ENCODE measurements at places on chromosomes 5 and 9.

DNA sequence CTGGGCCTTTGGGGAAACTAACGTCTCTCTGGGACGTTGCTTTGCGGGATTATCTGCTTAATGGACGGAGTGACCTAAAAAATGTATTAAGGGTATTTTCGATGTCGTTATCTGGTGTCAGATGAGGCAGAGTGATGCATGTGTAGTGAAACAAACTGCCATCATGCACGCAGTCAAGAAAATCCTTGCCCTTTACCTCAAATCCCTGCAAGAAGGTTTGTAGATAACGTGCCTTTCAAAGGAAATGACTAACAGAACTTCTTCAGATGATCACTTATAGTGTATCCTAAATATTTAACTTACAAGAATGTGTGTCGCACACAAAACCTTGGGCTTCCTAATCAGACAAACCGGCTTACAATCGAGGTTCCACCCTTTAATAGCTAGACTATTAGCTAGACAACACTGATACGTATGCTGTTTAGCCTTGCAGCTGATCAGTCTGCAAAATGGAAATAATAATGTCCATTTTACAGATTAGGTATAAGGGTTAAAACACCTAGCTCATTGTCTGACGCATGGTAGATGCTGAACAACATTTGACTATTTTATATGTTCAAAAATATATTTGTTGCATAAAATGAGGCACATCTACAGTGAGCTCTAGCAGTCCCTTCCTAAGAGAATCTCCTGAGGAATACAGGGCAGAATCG is 541 bp upstream of the TBCA start:
- no peak for DNase-seq

DNA sequence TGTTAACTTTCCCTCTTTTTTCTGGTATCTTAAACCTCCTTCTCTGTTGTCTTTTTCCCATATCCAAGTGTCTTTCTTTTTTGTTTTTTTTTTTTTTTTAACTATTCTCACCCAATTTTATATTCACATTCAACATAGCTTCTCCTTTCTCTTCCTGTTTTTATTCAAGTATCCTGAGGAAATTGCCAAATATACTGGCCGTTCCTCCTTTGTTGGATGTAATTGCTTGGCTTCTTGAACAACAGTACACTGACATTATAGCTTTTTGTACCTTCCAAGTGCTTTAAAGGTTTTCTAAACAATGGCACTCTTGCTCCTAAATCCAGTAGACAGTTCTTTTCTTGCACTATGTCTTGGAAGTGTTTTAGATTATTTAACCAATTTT is 1146.8 kb downstream of the MAT2B start:
- DNase-seq, result no peak

DNA sequence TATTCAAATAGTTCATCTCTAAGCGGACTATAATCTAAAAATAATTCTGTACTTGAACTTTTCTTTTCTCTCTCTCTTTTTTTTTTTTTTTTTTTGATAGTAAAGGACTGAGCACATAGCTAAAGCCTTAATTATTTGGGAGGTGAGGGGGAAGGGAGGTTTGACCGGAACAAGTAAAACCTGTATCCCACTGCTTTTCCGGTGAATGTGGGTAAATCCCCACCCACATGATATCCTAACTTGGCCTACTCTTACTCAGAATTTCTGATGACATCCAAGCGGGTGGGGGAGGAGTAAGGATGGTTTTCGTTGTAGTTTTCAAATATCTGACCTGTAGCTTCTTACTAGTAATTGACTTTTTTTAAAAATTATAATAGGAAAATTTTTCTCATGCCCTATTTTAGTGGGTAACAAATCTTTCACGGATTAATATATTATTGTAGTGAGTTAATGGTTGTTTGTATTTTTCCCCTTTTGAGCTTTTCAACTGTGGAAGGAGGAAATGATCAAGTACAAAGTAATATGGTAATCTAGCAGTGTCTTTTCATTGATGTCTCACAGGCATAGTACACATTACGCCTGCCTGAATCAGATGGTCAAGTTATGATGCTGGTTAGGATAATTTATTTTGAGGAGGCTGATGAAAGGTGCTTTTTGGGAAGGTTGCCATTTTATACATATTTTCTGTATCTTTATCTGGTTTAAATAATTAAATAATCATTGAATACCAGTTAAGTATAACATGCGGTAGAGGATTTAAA is 2.2 kb upstream of the ELL2 start:
- no peak for DNase-seq

DNA sequence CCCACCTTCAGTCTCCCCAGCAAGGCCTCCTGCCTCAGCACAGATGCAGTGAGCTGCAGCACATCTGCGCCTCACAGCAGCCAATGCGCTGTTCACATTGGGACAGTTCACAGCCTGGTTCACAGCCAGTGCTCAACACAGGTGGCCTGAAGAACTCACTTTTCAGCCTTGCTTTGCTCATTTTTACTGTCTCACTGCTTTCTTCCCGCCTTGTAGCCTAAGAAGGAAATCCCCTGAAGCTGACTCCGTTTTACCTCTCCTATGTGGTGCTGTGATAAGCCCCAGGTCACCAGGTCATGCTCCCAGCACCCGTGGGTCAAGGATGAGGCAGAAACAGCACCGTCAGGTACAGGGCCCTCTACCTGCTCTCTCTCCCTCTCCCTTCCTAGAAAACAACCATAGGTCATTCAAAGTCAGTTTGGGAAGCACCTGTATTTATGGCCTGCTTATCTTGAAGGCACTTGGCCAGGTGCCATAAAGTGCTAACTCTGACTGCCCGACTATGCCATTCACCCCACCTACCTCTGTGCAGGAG is 1.1 kb downstream of the GCNT4 start:
- DNase-seq, result no peak

DNA sequence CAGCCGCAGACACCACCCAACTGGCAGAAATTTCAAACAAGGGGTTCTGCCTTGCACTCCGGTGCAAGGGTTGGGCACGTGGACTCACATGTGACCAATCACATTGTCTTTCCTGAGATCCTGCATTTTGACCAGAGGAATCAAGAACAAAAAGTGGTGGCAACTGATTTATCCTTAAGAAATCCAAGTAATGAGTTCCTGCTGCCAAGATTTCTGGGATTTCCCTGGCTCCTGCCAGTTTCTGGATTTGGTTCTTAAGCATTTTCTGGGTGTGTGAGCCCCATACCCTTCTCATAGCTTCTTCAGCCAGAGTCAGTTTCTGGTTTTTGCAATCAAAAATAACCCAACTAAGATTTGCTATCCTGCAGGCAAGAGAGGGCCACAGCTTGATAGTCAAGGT is 17.4 kb upstream of the KCNIP1 start:
- DNase-seq, result no peak

DNA sequence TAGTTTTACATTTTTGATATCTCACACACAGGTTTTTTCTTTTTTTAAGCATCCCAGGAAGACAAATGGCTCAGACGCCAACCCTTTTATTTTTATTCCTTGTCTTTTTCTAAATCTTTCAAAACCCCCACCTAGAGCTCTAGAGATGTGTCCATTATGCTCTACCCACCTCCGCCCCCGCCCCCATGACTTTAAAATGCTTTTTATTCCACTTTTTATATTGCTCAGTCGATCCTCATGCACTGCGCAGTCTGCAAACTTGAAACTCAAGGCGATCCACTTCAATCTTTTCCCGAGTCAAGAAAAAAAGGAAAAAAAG is 411 bp upstream of the MAT2B start:
- DNase-seq, result no peak

DNA sequence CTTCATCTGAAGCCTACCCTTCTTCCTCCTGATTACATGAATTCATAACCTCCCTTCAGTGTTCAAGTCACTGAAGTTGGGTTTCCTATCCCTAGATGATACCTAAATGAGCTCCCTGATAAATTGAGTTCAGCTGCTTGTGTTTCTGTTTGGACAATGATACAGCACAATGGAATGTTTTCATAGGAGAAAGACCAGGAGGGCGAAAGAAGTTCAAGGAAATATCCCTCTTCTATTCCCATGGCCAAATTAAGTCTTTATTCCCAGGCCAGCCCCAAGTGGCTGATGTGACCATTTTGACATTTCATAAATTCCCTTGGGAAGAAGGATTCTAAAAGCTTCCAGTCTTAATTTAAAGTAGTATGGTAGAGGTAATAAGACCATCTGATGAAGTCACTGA is 555.8 kb upstream of the CLINT1 start:
- no peak for DNase-seq

- DNase-seq, result no peak
These were observed 78.1 kb upstream of the DAP start for GRCh38 chr5:10839118-10839517.

GRCh38 chr5:43400082-43400481 is 12.1 kb downstream of the CCL28 start:
- no peak for DNase-seq

DNA sequence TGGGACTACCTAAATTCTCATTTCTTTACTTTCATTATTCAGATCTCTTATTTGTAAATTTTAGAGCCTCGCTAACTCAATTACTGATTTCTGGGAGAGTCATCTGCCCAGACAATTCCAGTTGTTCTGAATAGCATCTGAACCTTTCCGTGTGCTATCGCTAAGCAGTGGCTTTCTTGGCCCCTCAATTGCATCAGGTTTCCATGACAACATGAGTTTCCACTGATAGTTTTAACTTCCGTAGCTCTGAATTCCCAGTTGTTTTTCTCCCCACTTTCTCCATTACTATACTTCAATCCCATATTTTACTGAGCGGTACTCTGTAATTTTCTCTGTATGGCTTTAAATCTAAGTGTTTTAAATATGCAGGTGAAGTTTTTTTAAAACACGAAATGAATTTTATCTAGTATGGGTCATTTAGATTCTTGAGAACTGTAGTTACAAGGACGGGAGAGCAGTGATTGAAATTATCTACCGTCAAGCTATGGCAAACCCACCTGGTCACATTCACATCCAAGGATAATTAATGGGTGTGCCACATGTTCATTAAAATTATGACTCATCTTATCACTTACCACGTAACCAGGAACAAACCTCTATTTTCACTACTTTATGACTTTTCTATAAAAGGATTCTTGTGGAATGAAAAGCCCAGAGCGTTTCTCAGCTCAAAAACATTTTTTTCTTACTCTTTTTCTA is 223.5 kb upstream of the PCSK5 start:
- DNase-seq, result no peak

DNA sequence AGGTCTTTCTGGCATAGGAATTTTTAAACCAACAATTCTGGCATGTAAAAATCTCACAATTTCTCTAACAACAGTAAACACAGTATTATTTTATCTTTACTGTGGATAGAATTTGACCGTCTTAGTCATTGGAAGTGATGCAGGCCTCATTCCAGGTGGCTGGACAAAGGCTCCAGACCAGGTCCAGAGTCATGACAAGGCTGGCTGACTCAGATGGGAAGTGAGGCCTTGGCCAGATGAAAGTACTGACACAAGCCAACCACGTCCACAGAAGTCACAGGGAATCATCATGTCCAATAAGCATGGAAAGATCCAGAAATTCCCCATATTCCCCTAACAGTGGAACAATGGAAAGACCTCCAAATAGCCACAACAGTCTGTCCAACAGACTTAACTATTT is 12.4 kb downstream of the SPOCK1 start:
- DNase-seq, result no peak

- no peak for DNase-seq
These were observed 168.4 kb downstream of the CCDC192 start for GRCh38 chr5:127871503-127872153.

GRCh38 chr5:60943624-60944023 is 1.2 kb downstream of the ERCC8 start:
- no peak for DNase-seq

- DNase-seq, result no peak
These were observed 233.6 kb downstream of the GABRB2 start for GRCh38 chr5:161312882-161313281.

DNA sequence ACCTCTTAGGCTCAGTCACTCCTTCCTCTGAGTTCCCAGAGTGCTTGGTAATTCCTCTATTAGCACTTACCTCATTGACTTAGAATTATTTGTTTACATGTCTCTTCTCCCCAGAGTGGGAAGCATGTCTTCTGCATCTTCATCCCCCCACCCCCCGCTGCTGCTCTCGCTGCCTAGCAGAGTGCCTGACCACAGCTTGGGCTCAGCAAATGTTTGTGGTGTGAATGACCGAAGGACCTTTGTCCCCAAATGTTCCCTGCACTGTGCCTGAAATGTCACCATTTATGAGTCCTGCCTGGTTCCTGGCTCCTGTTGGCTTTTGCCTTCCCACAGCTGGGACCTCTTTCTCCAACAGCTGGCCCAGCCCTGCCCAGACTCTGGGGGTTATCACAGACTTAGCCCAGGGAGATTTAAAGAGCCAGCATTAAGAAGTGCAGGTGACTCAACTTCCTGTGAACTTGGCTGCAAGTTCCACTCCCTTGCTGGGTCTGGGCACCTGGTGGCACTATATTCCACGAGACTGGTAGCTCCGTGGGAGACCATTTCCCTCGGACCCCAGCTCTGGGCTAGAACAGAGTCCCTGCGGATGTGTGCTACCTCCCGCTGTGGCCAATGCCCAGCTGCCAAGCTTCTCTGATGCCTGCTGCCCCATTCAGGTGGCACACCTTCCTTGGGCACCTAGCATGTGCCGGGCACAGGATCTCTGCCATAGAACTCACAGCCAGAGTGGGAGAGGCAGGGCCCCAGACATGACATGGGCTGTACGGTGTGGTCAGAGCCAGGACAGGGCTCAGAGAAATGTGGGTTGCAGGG is 1.8 kb upstream of the HMCN2 start:
- no peak for DNase-seq

DNA sequence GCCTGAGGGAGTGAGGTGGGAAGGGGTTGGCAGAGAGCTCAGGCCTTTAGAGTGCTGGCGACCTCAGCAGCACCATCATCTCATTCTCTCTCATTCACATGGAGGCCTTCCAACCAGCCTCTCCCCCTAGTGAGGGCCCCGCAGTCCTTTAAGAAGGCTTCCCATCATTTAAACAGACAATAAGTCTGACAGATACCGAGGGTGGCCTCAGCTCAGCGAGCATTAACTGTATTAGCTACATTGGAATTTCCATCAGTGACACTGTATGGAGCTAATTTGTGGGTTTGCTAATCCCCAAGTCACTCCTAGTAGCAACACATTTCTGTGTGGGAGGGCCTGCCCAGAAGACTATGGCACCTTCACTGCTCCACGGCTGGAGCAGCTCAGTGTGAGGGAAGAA is 75.8 kb downstream of the INSYN2B start:
- no peak for DNase-seq

DNA sequence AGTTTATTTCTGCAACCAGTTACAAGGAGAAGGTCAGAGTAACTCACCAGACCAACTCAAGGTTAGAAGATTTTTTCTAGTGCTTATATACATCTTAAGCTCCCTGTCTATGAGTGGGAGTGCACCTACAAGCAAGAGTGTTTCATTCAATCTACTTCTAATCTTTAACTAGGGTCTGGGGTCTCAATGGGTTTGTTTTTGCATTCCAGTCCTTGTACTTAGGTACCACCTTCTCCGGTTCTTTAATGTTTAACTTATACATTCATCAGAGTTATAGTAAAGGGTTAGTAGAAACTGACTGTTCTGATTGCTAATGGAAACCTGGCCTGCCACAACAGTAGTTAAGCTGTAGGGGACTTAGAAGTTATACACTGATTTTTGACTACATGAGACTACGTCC is 271.7 kb downstream of the HTR1A start:
- no peak for DNase-seq

GRCh38 chr5:150658121-150658520 is 2.9 kb upstream of the MYOZ3 start:
- DNase-seq, result no peak

All from amniotic stem cell (primary cell).